ENCODE measurements at places on chromosomes 3 and 15.

GRCh38 chr3:10232137-10232536 is 16.1 kb upstream of the TATDN2 start:
- DNase-seq, result no peak

DNA sequence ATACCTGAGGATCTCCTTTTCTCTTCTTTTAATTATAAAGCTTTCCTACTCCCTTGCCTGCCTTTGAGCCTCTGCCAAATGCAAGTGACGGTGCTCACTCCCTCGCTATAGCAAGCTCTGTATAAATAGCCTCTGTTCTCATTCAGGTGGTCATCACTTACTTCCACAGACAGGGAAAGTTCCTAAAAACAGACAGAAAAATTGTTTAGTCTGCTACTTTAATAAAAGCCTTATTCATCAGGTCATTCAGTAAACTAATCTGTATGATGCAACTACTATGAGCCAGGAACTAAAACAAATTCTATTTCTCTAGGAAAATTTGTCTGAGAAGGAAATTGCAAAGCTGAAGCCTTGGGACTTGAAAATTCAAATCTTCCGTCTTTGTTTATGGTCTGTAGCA is 10.2 kb upstream of the DLG1 start:
- DNase-seq, result no peak

DNA sequence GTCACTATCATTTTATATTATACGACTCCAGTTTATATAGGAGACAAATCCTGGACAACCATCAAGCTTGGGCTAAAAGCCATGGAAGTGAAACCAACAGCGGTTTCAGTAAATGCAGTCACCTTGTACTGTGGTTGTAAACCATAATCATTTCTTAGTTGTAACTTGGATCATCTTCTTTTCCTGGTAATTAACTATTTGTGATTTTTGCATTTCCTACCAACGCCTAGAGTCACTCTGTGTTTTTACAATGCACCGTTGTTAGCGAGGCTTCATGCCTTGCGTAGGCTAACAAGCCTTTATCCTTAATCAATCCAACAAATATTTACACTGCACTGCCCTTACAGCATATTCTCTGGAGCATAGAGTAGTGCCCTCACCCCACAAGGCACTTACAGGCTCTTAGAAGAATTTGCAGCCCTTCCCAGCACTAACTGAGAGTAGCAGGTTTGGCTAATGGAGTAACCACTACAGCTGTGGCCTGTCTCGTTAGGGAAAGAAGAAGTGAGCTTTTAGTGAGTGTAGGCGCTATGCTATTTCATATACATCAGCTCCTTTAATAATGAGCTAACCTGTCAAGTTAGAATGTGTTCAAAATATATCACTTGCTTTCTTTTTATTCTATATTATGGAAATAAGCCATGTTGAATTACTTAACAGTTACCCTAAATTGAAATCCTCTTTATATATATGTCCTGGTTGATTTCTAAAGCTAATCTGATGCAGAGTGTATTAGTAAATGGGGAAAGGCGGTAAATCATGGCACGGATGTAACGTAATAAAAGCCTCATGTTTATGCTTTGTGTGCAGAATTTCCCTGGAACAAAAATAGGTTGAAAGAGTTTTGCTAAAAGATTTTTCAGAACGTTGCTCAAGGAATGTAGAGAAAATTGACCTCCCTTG is 62.8 kb downstream of the ABHD2 start:
- no peak for DNase-seq

DNA sequence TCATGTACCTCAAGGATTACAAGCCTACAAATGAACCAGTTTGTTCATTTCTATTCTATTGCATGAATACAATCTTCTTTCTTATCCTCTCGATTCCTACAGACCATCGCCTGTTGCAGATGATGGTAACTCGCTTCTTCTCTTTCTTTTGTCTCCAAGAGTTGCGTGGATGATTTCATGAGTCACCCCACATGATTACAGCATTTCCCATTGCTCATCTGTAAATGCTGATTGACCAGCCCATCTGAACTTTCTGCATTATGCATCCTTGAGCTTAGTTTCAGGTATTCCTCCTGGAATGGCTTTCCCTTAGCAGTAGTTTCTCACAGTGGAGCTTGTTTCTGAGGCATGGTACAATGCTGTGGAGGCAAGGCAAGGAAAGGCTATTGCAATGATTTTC is 109.6 kb upstream of the TOPAZ1 start:
- DNase-seq, result no peak

DNA sequence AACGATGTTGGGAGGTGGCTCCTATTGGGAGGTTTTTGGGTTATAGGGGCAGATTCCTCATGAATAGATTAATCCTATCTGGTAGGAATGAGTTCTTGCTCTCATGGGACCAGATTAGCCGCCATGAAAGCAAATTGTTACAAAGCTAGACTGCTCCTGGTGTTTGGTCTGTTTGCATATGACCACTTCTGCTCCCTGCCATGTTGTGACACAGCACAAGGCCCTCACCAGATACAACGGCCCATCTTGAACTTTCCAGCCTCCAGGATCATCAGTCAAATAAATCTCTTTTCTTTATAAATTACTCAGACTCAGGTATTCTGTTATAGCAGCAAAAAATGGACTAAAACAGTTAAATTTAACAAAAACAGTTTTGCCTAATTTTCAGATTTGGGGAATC is 34.4 kb downstream of the TRIM42 start:
- no peak for DNase-seq

GRCh38 chr3:197746209-197746608 is 3.5 kb upstream of the FYTTD1 start:
- no peak for DNase-seq

- no peak for DNase-seq
These were observed 3.0 kb downstream of the TRPM1 start for GRCh38 chr15:31098491-31098917.

- DNase-seq, result no peak
These were observed 3.4 kb downstream of the SELENOK start for GRCh38 chr3:53888232-53888631.

DNA sequence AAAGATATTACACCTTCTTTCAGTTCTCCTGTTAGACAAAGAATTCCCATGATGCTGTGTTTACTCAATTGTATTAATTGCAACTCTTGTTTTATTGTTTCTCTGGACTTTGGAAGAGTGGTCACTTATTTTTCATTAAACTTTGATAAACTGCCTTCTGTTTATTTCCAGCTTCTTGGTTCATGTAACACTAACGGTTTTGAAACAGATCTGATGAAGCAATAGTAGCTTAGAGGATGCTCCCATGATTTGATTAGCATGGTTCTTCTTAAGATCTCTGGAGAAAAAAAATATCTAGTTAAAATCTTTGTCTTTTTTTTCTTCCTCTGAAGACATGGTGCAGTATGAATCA is 90.1 kb downstream of the FNDC3B start:
- DNase-seq, result no peak

DNA sequence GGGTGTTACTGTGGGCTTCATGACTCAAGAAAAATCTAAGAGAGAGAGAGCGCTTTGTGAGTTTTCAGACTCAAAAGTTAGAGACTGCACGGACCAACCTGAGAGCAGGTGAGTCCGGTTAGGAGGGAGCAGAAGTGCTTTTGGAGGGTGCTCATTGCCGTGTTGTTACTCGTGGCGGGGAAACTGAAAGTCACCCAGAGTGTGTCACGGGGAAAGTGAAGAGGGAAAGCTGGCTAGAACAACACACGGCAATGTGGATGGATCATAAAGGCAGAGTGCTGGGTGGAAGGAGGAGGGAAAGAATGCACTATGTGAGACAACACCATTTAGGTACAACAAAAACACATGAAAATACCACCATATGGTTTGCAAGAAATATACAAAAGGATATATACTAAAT is 112.3 kb downstream of the BDH1 start:
- no peak for DNase-seq

DNA sequence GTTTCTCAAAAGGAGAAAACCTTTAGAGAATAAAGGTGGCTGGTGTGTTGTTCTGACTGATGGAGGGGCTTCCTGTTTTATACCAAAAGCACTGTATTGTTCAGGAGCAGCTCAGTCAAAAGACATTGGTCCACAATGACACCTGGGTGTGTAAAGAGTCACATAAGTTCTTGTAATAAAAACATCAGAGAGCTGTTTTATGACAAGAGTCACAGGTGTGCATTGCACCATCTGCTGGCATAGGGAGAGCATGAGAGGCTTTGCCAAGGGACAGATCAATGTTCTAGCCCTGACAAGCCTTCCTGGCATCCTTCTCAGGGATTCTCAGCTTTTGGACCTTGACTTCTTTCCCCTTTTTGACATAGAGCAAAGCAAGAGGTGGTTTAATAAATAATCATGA is 20.4 kb downstream of the ARPP21 start:
- no peak for DNase-seq

GRCh38 chr15:48112242-48112641 is 8.5 kb upstream of the SLC24A5 start:
- no peak for DNase-seq

DNA sequence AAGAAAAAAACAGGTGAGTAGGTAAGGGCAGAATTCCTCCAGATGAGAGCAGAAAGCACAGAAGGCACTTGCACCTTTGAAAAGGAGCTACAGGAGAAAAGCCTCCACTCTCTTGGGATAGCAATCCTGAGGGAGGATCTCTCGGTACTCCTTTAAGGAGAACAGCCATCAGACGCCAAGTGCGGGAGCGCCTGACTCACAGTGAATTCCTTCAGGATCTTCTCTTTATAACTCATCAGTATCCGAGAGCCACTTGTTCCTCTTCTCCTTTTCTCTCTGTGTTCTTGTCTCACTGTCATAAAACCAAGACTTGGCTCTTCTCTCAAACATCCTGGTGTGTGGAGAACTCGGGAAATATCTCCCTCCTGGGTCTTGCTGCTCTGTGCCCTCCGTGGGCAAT is 10.1 kb upstream of the GOLGA8J start:
- no peak for DNase-seq

GRCh38 chr3:12948891-12949711 is 107.7 kb upstream of the RPL32 start:
- no peak for DNase-seq

DNA sequence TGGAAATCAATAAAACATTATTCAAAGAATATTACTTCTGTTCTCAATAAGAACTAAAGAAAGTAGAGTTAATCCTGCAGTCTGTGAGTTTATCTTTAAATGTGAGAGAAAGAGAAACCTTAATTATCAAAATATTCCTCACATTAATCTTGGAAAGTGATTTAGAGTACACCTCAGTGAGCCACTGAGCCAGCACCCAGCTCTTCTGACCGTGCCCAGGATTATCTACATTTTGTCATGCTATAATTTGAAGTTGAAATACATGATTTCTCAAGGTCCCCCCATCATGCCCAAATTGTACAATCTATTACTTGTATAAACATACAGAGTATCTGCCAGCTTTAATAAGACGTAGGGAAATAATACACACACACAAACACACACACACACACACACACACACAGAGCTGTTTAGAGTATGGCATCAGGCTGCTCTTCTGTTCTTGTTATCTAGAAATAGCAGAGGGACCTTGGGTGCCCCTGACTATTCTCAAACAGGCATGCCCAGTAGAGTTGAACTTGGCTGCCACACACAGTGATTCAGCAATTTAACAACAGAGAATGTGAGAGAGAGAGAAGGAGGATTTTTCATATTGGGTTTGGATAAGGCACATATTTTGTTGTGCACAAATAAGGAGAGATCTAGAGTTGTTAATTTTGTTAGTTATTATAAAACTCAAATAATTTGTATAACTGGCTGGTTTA is 74.4 kb downstream of the P2RY1 start:
- no peak for DNase-seq

GRCh38 chr15:63372018-63372705 is 9.5 kb downstream of the CA12 start:
- no peak for DNase-seq

DNA sequence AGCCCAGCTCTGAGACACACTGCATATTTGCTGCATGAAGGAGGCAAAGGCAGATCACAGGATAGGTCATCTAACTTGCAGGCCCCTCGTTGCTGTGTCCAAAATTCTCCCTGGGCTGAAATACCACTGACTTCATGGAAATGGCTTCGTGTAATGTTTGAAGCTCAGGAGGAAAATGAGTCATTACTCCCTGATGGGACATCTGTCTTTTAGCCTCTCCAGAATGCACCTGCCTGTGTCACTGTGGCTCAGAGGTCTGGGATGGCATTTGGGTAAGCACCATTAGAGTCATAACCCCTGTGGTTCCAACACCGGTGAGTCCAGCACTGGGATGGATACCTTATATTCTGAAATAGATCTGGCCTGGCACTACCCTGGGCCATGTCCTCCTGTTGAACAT is 51.5 kb downstream of the IL12A start:
- no peak for DNase-seq

GRCh38 chr15:42595626-42596240 is 20.3 kb downstream of the STARD9 start:
- DNase-seq, result no peak

DNA sequence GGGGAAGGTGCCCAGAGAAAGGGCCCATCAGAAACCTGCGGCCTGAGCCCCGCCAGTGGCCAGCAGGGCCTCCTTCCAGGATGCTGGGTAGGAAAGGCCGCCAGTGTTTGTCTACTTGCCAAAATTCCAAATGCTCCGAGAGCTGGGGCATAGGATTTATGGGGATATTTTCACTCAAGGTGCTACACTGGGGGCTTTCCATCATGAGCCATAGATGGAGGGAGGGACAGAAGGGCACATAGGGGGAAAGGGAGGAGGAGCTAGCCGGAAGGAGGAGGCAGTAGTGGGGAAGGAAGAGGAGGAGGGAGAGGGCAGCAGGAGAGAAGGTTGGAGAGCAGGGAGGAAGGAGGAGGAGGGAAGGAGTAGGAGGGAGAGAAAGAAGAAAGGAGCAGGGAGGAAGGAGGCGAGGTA is 494.7 kb upstream of the PROK2 start:
- no peak for DNase-seq

GRCh38 chr3:134928392-134928791 is 133.3 kb downstream of the EPHB1 start:
- DNase-seq, result no peak

DNA sequence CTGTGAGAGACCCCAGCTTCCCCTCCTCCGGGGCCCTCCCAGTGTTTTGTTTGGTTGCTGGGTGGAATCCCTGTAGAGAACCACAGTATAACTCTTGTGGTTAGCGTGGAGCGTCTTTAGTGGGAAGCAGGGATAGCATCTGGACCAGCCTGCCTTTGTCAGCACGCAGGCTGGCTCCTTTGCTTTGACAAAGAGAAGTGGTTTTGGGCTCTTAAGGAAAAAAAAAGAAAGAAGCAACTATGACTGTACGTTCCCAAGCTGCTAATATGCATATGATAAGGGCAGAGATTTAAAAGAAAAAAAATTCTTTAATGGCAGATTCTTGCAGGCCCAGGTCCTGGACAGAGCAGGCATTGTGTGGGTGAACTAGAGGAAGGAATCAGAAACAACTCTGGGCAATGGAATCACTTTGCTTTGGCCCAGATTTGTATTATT is 340.8 kb upstream of the CTDSPL start:
- DNase-seq, result no peak

- DNase-seq, result no peak
These were observed 279.8 kb downstream of the ROBO2 start for GRCh38 chr3:77319711-77320110.

- DNase-seq, result no peak
These were observed 12.4 kb downstream of the BMF start for GRCh38 chr15:40096094-40096891.

GRCh38 chr3:193991666-193992424 is 144.1 kb upstream of the HES1 start:
- DNase-seq, result no peak

- no peak for DNase-seq
These were observed 3.1 kb downstream of the CLDN11 start for GRCh38 chr3:170421758-170422157.

- no peak for DNase-seq
These were observed 705.9 kb downstream of the PDCD6IP start for GRCh38 chr3:34504366-34504765.

Measured in type B pancreatic cell (in vitro differentiated cells).